AG09309 (cell line): ENCODE measurements at places on chromosomes 11 and 22.
A peak's percentile ranks its signal among the peaks of the same experiment; 100 is the strongest.

DNA sequence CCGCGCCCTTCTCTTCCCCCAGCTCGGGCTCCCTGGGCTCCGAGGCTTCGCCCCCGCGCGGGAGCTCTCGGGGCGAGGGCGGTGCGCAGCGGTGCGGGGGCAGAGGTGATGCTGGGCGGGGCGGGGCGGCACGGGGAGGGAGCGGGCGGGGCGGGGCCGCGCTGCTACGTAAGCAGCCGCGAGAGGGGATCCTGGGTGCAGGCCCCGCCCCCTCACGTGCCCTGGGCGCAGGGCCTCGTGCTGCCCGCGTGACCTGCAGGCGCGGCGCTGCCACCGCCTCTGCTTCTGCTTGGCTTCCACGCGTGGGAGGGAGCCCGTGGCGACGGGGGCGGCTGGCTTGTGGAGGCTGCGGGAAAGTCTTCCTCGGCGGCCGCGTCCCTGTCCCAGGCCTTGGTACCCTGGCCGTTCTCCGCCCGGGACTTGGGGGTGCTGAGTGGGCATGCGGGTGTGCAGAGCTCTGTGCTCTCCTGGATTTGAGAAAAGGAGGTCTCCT, 132.6 kb upstream of the HSD17B12 start:
- DNase-seq = no peak

- no peak for DNase-seq
Measured at GRCh38 chr11:72091292-72091691, 10.6 kb downstream of the LRRC51 start.

DNA sequence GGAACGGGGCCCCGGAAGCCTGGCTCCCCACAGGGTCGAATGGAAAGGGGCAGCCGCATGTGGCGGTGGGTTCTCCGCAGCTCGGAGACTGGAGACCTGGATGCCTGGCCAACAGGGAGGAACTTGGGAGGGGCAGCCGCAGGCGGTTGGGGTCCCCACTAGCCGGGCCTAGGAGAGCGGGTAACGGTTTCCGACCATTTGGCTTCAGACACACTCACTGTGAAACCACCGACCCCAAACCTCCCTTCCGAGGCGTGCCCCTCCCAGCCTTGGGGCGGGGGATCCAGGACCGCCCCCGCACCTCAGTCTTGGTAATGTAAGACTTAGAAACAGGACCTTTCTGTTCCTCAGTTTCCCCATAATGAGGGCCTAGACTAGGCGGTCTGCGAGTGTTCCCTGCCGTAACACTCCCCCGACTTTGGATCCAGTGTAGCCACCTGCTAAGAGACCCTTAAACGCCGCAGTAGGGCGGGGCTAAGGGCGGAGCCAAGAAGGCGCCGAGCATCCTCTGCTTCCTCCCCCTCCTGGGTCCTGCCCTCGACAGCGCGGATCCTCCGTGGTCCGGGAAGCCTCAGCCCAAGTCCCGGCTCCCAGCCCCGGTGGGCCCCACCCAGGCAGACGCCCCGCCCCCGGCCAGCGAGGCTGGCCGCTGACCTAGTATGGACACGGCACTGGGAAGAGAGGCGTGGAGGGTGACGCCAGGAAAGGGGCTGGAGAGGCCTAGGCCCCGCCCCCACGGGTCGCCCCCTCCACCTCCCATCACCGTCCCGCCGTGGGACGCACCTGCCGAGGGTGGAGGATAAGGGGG, 1.8 kb upstream of the RASGRP2 start:
- no peak for DNase-seq

GRCh38 chr22:37282385-37282677, at the start of gene CYTH4:
TSS of gene CYTH4 (plus strand) at chr22:37282508. CDS start at chr22:37282570, 62 bp downstream.
- no peak for DNase-seq

DNA sequence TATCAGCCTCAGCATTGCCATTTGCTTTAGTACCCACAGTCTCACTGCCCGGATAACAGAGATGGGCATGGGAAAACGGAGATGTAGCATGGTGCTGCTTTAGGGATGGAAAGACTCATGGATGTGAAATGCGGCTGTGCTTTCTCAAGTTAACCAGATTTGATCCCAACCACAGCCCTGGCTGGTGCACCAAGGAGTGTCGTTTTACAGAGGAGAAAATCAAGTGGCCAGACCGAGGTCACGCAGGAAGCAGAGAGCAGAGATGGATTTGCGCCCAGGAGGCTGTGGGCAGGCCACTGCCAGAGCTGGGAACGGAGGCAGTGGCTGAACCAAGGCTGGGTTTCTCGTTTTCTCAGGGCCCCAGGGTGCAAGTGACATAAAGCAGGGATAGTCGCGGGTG, 9.0 kb downstream of the MB start:
- no peak for DNase-seq

DNA sequence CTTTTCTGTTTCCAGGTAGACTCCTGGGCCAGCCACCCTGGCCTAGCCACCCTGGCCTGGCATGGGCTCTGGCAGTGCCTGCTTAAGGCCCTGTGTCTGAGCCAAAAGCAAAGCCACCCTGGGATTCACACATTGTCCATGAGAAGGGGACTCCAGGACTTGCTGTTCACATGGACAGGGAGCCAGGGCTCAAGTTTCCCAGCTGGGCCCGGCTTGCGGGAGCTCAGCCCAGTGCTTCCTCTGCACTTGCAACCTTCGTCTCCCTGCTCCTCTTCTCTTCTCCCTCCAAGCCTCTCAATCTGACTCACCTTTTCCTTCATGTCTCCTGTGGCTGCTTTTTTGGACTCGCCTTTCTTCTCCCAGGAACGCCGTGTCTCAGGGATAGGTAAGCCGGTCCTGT, 130.3 kb downstream of the MICAL2 start:
- no peak for DNase-seq

DNA sequence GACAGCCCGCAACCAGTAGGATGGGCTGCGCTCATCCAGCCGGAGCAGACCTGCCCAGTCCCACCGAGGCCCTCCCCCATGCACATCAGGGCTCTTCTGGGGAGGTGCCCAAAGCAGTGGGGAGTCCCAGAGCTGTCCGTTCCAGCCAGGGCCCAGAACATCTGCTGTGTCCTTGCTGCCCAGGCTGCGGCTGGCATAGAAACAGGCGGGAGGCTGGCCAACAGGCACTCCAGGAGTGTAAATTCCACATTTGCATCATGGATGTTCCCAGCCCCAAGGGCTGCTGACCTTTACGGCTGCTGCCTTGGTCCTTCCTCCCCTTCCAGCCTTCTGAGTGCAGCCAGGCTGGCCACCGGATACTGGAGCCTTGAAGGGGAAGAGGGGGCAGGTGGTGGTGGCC, 30.0 kb upstream of the SYT7 start:
- DNase-seq = no peak

DNA sequence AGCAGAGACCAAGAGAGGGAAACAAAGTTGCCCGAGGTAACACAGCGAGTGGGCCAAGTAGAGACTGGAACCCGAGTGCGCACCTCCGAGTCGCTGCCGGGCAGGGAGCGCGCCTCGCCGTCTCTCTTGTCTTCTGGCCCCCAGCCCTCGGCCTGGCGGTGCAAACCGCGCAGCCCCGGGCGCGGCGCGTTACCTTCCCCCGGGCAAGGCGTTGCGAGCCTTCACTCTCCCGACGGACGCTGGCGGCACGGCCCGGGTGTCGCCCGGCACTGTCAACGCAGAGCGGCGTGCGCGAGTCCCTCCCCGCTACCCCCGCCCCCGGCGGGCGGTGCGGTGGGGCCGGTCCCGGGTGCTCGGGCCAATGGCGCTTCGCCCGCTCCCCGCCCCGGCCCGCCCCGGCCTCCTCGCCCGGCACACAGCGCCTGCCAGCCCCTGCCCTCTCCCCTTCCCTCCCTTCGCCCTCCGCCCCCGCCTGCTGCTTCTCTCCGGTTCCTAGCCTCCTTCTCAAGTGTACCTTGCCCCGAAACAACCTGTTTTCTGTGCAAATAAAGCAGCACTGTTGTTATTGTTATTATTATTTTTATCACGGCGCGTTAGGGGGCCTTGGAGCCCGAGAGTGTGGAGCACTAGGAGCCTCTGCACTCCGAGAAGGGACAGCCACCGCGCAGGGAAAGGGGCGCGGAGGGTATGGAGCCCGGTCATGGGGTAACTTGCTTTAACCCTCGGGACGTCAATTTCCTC, at the start of gene SYTL2:
SYTL2 (minus strand) TSS at position 271 of the 741 bp plus-strand sequence. CDS start 53,416 bp downstream, outside the sequence.
- no peak for DNase-seq

DNA sequence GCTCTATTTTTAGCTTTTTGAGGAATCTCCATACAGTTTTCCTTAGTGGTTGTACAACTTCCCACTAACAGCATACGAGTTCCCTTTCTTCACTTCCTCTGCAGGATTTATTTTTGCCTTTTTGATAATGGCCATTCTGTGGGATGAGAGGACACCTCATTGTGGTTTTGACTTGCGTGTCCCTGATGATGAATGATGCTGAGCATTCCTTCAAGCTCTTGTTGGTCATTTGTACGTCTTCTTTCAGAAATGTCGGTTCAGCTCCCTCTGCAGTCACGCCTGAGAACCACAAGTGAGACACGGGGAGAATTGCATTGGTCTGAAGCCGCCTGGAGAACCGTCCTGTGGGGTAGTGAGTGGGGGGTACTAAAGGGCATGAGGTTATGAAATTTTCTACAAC, 2.0 kb upstream of the KRTAP5-10 start:
- DNase-seq = peak; percentile 32

GRCh38 chr22:30178181-30179126, 68.1 kb downstream of the LIF start:
- DNase-seq = no peak

DNA sequence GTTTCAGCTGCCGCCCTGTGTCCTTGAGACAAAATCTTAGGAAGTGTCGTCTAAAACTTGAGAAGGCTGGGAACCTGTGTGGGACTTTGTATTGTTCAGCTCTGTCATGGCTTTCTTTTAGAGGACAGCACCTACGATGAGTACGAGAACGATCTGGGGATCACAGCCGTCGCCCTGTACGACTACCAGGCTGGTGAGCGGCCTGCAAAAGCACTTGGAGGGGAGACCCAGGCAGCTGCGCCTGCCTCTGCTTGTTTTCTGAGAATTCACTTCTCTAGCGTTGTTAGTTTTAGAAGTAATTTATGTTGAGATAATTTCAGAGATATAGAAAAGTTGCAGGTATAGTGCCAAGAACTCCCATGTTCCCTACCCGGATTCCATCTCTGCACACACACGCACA, 35.2 kb downstream of the CTTN start:
- no peak for DNase-seq

DNA sequence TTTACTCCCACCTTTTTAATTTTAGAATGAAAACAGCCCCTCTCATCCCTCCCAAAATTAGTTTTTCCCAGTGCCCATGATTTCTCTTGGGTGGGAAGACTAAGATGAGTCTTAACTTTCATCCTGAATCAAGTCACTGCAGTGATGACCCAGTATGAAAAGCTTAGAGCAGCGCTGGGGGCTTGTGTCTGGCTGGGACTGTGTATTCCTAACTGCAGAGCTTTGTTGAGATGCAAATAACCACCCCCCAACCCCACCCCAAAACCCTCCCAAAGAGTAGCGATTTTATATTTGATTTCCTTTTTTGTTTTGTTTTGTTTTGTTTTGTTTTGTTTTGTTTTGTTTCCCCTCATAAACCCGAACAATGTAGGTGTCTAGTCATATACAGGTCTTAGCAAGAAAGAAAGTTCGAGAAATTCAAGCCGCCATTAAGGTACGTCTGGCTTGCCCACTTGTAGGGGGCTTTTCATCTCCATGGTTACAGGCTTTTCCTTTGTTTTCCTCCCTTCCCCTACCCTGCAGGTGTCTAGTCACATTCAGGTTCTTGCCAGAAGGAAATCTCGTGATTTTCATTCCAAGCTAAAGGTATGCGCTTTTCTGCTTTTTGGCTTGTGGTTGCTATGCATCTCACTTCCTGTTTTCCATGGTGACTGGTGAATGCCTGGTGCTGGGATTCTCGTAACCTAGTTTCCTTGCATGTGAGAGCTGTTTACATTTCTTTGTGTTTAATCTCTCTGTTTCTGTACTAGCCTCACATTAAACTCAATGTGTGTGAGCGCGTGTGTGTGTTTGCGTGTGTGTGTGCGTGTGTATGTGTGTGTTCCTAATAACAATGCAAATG, 144.6 kb upstream of the RASSF10 start:
- DNase-seq = peak; percentile 27

- DNase-seq = no peak
Measured at GRCh38 chr11:11137339-11137738, 215.7 kb downstream of the CSNK2A3 start.

GRCh38 chr11:68925611-68926010, 21.9 kb downstream of the IGHMBP2 start:
- no peak for DNase-seq

GRCh38 chr11:43919852-43920597, 22.4 kb upstream of the C11orf96 start:
- no peak for DNase-seq

DNA sequence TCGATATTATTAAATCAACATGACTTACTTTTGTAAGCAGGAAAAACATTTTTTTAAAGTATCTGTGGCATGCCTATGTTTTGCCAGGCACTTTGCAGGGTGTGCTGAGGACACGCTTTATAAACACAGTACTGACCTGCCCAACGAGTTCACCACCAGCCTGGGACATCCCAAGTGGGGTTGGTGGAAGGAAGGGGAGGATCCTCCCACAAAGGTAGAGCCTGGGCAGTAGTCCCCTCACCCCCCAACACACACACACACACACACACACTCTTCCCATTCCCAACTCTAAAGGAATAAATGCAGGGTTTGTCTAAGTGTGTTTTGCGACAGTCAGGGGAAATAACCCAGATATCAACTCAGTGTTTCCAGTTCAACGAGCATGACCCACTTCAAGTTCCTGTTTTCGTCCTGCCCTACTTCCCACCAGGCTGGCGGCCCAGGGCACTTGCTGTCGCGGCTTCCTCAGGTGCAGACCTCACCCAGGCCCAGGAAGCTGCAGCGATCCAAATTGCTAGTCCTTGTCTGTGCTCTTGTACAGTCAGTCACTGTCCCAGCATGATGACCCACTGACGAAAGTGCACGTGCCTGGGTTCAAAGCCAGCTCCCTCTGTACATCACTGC, 3.1 kb downstream of the CERK start:
- no peak for DNase-seq

DNA sequence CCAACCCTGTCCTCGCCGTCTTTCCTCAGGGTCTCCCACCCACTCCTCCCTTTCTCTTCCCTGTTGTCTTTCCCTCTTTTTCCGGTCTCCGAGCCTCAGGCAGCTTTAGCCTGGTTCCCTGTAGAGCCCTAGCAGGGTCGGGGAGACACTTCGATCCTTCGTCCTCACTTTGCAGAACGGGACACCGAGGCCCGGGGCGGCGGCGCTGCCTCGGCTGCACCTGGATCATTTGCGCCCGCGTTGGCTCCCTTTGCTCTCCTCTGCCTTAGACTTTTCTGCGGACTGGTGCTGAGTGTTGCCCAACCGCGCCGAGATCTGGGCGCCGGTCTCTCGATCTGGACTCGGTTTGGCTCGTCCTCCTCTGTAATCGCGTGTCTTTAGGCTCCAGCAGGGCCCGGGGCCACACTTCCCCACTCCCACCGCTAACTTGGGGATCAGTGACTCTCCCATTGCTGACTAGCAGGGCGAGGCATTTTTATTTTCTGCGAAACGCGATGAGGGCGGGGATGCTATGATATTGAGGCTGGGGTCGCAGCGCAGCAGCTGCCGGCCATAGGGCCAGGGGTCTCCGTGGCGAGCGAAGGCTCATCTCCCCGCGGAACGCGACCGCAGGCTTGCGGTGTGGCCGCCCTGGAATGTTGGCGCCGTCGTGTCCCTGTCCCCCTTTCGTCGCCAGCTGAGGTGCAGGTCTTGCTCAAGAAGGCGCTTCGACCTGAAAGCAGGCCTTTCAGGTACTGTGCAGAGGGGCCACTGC, 1.6 kb upstream of the E2F8 start:
- DNase-seq = no peak
